ENCODE measurements at places on chromosomes 3 and 15.

DNA sequence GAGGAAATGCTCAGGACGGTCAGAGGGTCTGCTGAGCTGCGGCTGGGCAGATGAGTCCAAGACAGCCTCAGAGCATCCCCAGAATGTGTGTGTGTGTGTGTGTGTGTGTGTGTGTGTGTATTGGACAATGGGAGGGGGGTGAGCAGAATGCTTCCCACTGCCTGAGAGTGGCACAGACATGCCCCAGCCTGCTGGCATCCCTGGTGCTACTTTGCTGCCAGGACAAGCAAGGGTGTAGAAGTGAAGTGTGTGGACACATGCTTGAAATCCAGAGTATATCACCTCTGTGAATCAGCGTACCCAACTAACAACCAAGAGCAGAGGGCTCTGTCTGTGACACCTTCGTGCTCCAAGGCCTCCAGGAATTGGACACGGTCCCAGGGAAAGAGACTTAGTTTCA, 76.3 kb downstream of the SLC9A9 start:
- no peak for DNase-seq

GRCh38 chr15:44038755-44039191, 156.3 kb downstream of the FRMD5 start:
- no peak for DNase-seq

DNA sequence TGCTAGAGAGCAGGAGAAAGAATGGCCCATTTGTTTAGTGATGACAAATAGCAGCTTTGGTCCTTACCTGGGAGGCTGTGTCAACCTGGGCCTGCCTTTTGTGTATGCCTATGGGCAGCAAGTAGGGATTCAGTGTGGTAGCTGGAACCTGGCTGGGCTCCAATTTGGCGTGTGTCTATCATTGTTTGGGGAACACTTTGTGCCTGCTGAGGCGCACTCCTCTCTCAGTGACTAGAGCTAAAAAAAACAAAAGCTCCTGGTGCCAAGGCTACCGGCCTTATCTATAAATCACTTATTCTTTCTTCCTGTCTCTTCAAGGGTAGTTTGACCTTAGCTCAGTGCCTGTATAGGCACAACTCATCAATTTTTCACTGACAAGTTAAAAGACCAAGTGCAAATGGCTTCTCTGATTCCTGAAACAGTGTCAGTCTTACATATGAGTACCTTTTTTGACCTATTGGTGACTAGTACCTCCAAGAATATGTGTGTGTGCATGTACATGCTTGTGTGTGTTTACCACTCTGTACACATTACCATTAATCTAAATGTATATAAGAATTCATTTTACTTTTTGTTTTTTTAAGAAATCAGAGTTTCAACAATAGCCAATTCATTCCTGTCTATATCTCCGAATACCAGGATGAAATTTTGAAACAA, 54.6 kb downstream of the GMNC start:
- no peak for DNase-seq

GRCh38 chr3:8839607-8840325, 70.4 kb upstream of the OXTR start:
- no peak for DNase-seq

GRCh38 chr3:47405820-47406761, 25.3 kb downstream of the PTPN23 start:
- no peak for DNase-seq

DNA sequence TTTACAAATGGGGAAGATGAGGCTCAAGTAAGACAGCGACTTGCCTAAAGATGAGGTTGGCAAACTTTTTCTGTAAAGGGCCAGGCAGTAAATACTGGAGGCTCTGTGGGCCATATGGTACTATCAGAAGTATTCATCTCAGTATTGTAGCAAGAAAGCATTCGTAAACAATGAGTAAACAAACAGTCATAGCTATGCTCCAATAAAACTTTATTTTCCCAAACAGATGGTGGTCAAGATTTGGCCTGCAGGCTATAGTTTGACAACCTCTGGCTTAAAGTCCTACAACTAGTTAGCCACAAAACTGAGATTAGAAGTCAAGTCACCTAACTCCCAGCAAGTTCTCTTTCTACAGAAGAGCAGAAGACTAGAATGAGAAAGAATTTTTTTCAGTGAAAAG, 177.0 kb upstream of the NECTIN3 start:
- no peak for DNase-seq

- no peak for DNase-seq
Measured at GRCh38 chr3:140809316-140809715, 131.5 kb downstream of the TRIM42 start.

GRCh38 chr3:178382449-178383061, 153.7 kb upstream of the KCNMB2 start:
- DNase-seq: no peak

- DNase-seq: no peak
Measured at GRCh38 chr15:52680041-52680391, 828 bp upstream of the ATOSA start.

GRCh38 chr3:195876297-195877064, 31.9 kb downstream of the TNK2 start:
- DNase-seq: peak; percentile 46

DNA sequence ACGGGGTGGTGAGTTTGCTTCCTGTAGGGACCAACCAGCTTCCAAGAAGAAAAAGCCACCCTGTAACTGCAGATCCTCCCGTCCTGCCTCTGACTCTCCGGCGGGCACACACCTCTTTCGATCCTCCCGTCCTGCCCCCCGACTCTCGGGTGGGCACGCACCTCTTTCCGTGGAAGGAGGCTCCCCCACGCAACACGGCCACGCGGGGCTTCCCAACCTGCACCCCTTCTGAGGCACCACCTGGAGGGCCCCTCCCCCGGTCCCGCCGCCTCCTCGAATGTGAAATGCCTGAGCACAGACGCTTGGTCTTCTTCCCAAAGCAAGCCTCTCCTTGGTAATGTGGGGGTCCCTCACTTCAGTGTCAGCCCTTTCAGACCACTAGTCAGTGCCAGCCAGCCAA, 7.3 kb downstream of the ADAMTS17 start:
- no peak for DNase-seq

- no peak for DNase-seq
Measured at GRCh38 chr15:31405200-31405920, 78.7 kb downstream of the KLF13 start.

GRCh38 chr15:69443032-69443611, 9.5 kb upstream of the RPLP1 start:
- no peak for DNase-seq

- no peak for DNase-seq
Measured at GRCh38 chr3:77342688-77343087, 302.8 kb downstream of the ROBO2 start.

DNA sequence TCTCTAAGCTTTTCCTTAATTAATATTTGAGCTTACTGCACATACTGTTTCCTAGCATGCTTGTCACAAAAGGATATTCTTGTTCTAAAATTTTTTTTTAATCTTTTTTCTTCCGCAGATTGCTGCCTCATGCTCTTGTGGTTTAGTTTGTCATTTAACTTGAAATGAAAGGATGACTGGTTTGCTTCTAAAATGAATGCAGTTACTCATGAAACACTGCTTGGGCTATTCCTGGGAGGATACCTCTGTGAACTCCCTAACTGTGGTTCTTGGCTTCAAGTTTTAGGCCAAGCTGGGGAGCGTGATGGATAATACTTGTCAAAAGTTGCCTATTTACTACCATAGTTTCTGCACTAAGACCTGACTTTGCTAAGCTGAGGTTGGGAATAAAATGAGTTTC, 64.0 kb downstream of the USP13 start:
- DNase-seq: no peak

DNA sequence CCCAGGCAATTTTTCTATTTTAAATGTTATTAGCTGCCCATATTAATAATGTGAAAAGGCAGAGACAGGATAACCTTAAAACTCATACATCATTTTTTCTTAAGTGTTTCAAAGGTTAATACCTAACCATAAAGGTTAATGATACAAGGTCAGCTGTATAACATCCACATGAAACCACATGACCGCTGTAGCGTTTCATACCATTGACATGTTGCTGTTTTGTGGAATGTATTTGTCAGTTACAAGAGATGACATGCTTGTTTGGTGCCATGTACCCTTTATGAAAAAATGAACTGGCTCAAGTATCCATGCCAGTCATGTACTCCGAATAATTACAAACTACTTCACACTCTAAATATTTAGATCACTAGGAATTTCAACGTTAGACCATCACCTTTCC, 207.4 kb downstream of the FMN1 start:
- DNase-seq: no peak

DNA sequence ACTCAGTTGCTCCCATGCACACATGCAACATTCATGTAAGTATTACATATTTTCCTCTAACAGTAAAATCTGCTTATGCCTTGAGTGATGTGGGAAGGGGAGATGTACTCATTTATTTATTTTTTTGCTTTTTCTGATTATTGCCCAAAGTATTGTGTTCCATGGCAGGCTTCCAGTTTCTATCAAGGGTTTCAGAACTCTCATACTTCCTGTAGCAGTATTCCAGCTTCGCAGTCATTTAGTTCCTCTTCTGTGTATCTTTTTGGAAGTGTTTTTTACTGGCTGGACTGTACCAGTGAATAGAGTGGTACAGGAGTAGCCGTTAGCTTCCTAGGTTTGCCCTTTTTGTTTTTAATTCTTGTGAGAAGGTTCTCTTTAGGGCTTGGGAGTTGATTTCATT, 26.9 kb downstream of the RAB11A start:
- no peak for DNase-seq

DNA sequence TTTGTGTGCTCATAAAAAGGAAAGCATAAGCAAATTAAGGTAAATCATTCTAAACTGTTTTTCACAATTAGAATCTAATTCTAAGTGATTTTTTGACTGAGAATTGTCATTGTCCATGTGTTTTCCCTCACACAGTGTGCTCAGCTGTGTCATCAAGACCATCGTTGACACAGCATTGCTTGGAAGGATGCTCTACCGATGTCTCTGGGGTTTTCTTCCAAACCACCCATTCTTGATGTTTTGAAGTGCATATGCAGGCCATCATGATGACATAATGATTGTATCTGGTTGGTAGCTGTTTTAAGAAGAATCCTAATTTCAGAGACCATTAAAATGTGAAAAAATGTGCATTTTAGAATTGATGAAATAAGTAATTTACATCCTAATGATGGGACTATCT, 347.9 kb downstream of the RBMS3 start:
- no peak for DNase-seq

- DNase-seq: no peak
Measured at GRCh38 chr3:49666592-49666991, 7.6 kb upstream of the APEH start.

GRCh38 chr3:108461661-108462111, 48.7 kb downstream of the MYH15 start:
- DNase-seq: no peak

GRCh38 chr15:100635406-100636071, 33.1 kb downstream of the ASB7 start:
- DNase-seq: no peak

DNA sequence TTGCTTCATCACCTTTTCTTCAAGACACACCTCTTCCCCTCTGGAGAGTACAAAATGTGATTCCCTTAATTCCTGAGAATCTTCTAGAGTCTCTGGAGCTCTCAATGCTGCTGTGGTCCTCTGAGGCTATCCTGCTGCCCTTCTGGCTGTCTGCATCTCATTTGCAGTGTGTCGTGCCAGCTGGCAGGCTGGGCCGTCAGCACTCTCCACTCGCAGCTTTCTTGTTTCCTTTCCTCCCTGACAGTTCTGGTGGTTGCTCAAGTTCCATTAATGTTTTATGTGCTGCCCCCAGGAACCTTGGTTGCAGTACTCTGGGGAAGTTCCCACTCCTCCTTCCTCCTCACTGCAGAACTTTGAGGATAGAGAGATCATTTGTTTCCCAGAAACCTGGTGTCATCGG, 210.8 kb upstream of the ROPN1 start:
- DNase-seq: no peak

DNA sequence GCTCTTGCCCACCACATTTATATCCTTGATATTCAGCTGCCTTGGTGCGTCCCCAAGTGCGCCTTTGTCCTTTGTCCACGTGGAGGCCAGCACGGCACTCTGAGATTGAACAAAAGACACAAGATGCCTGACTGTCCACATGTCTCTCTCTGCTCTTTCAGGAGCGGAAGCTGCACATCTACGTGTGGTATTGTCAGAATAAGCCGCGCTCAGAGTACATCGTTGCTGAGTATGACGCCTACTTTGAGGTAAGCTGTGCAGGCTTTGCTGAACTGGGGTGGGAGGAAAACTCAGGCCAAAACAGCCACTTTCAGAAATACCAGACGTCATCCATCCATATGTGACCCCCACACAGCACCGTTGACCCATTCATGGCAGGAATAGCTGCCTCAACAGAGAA, 72.0 kb upstream of the UMPS start:
- DNase-seq: no peak

GRCh38 chr3:33482111-33482521, 41.9 kb upstream of the UBP1 start:
- no peak for DNase-seq

GRCh38 chr3:159991591-159991990, 3.0 kb downstream of the IL12A start:
- DNase-seq: no peak

DNA sequence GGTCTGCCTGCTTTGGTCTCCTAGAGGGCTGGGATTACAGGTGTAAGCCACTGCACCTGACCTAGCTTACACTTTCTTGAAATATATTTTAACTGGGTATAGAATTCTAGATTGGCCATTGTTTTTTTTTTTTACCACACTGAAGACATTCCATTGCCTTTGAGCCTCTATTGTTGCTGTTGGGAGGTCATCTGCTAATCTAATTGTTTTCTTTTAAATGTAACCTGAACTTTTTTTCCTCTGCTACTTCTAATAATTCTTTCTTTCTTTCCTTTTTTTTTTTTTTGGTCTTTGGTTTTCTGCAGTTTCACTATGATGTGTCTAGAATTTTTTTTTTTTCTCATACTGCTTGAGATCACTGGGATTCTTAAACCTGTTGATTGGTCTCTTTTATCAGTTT, 28.1 kb downstream of the ERICH6 start:
- DNase-seq: no peak

- DNase-seq: no peak
Measured at GRCh38 chr3:145124900-145125678, 1035.9 kb downstream of the PLOD2 start.

- DNase-seq: peak; percentile 30
Measured at GRCh38 chr3:153051427-153052095, 110.5 kb upstream of the RAP2B start.

GRCh38 chr3:141331377-141332318, 36.7 kb upstream of the ZBTB38 start:
- DNase-seq: peak; percentile 69

DNA sequence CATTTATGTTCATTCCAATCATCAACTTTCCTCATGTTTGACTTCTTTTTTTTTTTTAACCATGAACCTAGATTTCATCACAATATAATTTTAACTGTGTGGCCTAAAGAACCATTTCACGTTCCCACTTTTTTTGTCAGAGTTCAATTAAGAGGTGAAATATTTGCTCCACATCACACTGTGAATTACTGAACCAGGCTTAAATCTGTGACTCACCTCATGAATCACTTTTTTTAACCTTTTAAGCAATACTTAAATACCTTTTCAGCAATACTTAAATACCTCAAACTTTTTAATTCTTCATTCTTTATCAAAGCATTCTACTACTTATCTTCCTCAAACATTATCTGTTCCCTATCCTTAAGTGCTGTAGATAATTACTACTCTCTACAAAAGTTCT, 137.6 kb downstream of the SI start:
- no peak for DNase-seq

GRCh38 chr3:177802151-177802900, 605.0 kb upstream of the TBL1XR1 start:
- no peak for DNase-seq
